Effector memory CD4-positive, alpha-beta T cell (primary cell): ENCODE measurements at places on chromosomes 5 and 9.

GRCh38 chr9:21579247-21579671, 97.1 kb upstream of the IFNE start:
- no peaks in the 10 kb centered on the region for H3K27me3 ChIP-seq
- peak overlapping the region; percentile 5 for H3K4me3 ChIP-seq
- H3K27ac ChIP-seq = peak overlapping the region; percentile 27
- no peak for DNase-seq

DNA sequence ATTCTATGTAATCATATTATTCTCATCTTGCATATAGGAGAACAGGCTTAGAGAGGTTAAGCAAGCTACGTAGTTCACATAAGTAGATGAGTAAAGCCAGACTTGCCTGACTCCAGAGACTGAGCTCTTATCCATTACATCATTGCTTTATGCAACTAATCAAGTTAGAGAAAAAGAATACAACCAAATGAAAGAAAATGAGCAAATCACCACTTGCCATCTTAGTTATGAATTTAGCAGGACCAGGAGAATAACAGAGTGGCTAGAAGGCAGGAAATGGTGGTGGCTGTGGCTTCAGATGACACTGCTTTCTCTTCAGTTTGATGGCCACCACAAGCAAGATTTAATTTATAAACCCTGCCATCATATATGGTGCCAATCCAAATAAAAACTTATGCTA, 26.6 kb downstream of the POC5 start:
- peaks cover 45% of the 10 kb centered on the region for H3K36me3 ChIP-seq
- no peaks in the 10 kb centered on the region for H3K4me1 ChIP-seq
- H3K27me3 ChIP-seq = no peaks in the 10 kb centered on the region
- no peak overlapping the region for H3K4me3 ChIP-seq

GRCh38 chr5:147223948-147224791, 10.7 kb upstream of the STK32A start:
- H3K4me3 ChIP-seq = no peak overlapping the region
- no peaks in the 10 kb centered on the region for H3K4me1 ChIP-seq
- DNase-seq = no peak
- no peaks in the 10 kb centered on the region for H3K36me3 ChIP-seq

DNA sequence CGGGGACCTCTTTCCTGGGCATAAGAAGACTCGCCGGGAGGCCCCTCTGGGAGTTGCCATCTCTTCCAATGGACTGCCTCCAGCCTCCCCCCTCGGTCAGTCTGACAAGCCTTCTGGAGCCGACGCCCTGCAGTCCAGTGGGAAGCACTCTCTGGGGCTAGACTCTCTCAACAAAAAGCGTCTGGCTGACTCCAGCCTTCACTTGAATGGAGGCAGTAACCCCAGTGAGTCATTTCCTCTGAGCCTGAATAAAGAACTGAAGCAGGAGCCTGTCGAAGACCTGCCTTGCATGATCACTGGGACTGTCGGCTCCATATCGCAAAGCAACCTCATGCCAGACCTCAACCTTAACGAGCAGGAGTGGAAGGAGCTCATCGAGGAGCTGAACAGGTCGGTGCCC, 28.4 kb upstream of the LTC4S start:
- H3K4me1 ChIP-seq = peaks cover 7% of the 10 kb centered on the region
- no peaks in the 10 kb centered on the region for H3K27me3 ChIP-seq
- H3K27ac ChIP-seq = no peak overlapping the region
- H3K36me3 ChIP-seq = peaks cover 42% of the 10 kb centered on the region

- no peaks in the 10 kb centered on the region for H3K4me1 ChIP-seq
- no peak overlapping the region for H3K27ac ChIP-seq
- no peaks in the 10 kb centered on the region for H3K27me3 ChIP-seq
- no peak overlapping the region for H3K4me3 ChIP-seq
These were observed 119.0 kb upstream of the SLC25A48 start for GRCh38 chr5:135715267-135716055.
